Breast epithelium (tissue), 4 donors: ENCODE measurements at places on chromosomes 12 and 14.

GRCh38 chr12:52058631-52059361 is 7.6 kb downstream of the NR4A1 start:
- H3K27me3 ChIP-seq, result no peaks in the 10 kb centered on the region
- H3K27ac ChIP-seq, result no peak overlapping the region

GRCh38 chr12:89960607-89961394 is 252.2 kb upstream of the ATP2B1 start:
- no peaks in the 10 kb centered on the region for H3K27me3 ChIP-seq
- DNase-seq, result no peak
- H3K36me3 ChIP-seq, result no peaks in the 10 kb centered on the region

GRCh38 chr12:121647-122046 is 55.1 kb downstream of the IQSEC3 start:
- no peak for DNase-seq
- H3K36me3 ChIP-seq, result no peaks in the 10 kb centered on the region
- H3K4me3 ChIP-seq, result no peak overlapping the region
- no peak overlapping the region for H3K27ac ChIP-seq
- H3K4me1 ChIP-seq, result no peaks in the 10 kb centered on the region

DNA sequence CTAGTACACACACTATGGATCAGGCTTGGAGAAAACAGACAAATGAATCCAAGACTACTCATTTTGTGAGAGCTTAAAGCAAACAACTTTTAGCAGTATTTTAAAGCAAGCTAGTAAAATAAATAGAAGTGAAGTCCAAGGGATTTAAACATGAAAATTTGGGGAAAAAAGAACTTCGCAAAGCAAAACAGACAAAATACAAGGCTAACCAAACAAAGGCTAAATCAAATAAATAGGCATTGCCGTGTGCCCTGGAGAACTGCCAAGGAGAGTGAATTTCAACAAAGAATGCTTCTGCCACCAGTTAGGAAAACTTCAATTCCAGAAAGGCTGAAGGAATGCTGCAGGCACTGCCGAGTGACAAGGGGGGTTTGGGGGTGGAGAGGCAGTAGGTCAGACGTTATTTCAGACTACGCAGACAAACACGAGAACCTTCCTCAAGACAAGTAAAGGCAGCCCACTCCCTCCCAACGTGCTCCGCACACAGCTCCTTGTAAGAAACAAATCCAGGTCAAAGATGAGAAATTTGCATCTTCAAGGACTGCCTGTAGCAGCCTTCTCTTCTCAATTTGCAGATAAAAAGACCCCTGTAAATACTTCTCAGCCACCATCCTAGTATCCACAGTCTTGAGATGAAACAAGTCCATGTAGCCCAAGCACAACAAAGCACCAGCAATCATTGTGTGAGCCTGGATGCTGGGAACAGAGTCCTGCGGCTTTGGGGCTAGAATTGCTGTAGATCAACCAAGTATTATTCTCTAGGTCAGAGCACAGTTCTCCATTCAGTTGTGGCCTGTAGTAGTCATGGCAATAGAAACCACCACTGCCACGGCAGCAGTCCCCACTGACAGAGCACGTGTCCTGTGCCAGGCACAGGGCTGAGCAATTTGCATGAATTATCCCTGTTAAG is 43.3 kb downstream of the EFCAB11 start:
- no peaks in the 10 kb centered on the region for H3K36me3 ChIP-seq
- H3K27ac ChIP-seq, result no peak overlapping the region
- DNase-seq, result no peak

DNA sequence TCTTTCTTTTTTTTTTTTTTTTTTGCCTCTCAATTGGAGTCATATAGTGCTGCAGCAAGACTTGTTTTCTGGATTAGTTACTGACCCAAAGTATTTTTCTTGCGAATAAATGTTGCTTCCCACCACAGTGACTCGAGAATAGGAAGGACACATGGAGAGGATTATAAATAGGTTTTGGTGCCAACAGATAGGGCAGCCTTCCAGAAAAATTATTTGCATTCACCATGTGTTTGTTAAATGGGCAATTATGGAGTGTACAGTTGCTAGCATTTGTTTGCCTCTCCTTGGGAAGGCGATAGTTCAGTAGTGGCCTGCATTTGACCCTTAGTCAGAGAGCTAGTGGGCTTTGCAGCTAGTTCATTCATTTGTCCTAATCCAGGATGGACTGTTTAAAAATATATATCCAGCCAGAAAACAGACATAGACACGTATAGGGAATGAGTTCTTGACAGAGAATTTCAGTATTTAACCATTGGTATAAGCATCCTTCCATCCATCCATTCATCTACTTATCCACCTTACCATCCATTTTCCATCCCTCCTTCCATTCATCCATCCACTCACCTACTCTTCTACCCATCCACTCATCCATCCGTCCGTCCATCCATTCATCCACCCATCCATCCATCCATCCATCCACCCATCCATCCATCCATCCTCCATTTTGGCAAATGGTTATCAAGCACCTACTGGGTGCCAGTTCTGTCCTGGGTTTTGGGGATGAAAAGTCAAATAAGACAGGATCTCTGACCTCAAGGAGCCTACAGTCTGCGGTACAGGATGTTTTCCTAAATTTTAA is 67.5 kb downstream of the CHST11 start:
- no peak overlapping the region for H3K4me3 ChIP-seq
- no peaks in the 10 kb centered on the region for H3K27me3 ChIP-seq
- H3K27ac ChIP-seq, result no peak overlapping the region
- no peaks in the 10 kb centered on the region for H3K4me1 ChIP-seq
- DNase-seq, result no peak
- H3K36me3 ChIP-seq, result no peaks in the 10 kb centered on the region

DNA sequence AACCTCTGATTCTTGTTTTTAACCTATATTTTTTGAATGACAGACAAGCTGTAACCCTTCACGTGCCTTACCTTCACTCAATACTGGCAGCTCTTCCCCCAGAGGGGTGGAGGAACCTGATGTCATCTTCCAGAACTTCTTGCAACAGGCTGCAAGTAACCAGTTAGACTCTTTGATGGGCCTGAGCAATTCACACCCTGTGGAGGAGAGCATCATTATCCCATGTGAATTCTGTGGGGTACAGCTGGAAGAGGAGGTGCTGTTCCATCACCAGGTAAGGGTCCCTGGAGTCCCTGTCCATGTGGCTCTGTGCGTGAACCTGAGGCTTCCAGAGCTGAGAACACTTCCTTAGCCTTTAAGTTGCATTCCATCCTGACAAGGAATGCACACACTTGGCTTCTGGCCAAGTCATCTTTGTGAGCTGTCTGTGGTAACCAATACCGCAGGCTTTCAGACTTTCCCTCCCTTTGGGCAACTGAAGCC is 22.7 kb downstream of the TRAFD1 start:
- H3K36me3 ChIP-seq, result peaks cover 19% of the 10 kb centered on the region
- no peaks in the 10 kb centered on the region for H3K4me1 ChIP-seq
- no peak for DNase-seq
- no peak overlapping the region for H3K27ac ChIP-seq
- no peaks in the 10 kb centered on the region for H3K27me3 ChIP-seq
- no peak overlapping the region for H3K4me3 ChIP-seq

DNA sequence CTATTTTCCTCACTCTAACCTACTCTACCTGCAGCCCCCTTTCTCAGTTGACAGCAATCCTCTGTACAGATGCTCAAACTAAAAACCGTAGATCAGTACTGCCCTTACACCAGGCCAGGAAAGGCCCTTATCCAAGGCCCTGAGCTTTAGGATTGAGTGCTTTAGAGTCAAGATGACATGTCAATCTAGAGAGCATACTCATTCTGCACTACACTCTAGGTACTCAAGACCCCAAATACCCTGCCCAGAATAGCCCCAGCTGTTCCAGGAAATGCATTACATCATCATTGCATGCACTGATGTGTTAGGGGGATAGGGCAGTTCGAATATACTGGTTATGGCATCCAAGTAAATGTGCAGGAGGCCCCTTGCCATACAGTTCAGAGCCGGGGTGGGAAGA is 3.5 kb upstream of the PHLDA1 start:
- H3K4me3 ChIP-seq, result no peak overlapping the region
- no peaks in the 10 kb centered on the region for H3K36me3 ChIP-seq
- DNase-seq, result no peak
- H3K27me3 ChIP-seq, result no peaks in the 10 kb centered on the region

DNA sequence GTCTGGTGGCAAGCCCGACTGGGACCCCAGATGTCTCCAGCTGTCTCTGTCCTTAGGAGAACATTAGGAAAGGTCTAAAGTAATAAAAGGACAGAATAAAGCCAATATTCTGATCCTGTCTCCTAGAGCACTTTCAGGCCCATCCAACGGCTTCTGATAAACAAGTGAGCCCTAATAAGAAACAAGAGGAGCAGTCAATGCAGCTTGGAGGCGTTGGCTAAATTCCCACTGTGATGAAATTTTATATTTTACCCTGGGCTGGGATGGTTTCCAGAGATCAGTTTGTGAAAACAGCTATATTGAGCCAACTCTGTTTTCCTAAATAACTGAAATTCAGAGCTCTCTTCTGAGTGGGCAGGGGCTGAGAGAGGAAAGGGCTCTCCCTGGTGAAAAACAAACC is 55.5 kb upstream of the SRRM4 start:
- no peaks in the 10 kb centered on the region for H3K27me3 ChIP-seq
- no peak overlapping the region for H3K4me3 ChIP-seq
- no peaks in the 10 kb centered on the region for H3K36me3 ChIP-seq
- no peaks in the 10 kb centered on the region for H3K4me1 ChIP-seq
- no peak for DNase-seq
- H3K27ac ChIP-seq, result peak overlapping the region; percentile 35

DNA sequence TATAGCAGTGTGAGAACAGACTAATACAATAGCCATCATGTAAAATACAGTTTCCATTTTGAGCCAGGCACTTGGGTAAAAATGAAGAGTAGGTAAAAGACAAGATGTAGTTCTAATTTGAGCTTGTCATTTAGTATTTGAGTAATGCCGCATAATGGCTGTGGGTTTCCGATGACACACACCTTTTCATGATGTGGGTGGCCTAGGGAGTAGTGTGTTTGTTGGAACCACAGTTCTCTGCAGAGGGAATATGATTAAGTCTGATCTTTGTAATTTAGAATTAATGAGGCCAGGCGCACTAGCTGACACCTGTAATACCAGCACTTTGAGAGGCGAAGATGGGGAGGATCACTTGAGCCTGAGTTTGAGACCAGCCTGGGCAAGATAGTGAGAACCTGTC is 61.8 kb downstream of the RCOR1 start:
- peaks cover 3% of the 10 kb centered on the region for H3K4me1 ChIP-seq
- DNase-seq, result no peak
- no peaks in the 10 kb centered on the region for H3K27me3 ChIP-seq
- H3K27ac ChIP-seq, result no peak overlapping the region

DNA sequence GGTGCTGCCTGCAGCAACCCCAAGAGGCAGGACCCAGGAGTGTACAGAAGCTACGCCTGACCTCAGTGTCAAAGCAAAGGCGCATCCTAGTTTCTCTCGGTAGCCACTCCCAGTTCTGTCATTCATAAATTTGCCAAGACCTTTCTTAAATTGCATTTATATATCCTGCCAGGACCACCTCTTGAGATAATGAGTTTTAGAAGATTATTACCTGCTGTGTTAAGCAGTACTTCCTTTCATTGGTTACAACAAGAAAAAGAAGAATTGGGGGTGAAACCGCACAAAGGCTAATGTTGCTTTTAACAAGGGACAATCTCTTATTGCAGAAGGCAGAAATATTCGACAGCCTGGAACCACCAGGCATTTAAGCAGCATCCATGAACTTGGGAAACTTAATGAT is 57.8 kb downstream of the CIT start:
- no peak overlapping the region for H3K27ac ChIP-seq
- H3K36me3 ChIP-seq, result no peaks in the 10 kb centered on the region
- no peak for DNase-seq
- H3K4me1 ChIP-seq, result no peaks in the 10 kb centered on the region

GRCh38 chr12:4506430-4506829 is 32.3 kb upstream of the RAD51AP1 start:
- H3K27ac ChIP-seq, result no peak overlapping the region
- no peaks in the 10 kb centered on the region for H3K4me1 ChIP-seq
- peaks cover 8% of the 10 kb centered on the region for H3K36me3 ChIP-seq
- no peaks in the 10 kb centered on the region for H3K27me3 ChIP-seq

GRCh38 chr14:55136885-55137786 is 8.1 kb downstream of the LGALS3 start:
- peak overlapping the region; percentile 24 for H3K4me3 ChIP-seq
- peak overlapping the region; percentile 90 for H3K27ac ChIP-seq
- H3K27me3 ChIP-seq, result no peaks in the 10 kb centered on the region
- peaks cover 11% of the 10 kb centered on the region for H3K4me1 ChIP-seq
- peaks cover 20% of the 10 kb centered on the region for H3K36me3 ChIP-seq

DNA sequence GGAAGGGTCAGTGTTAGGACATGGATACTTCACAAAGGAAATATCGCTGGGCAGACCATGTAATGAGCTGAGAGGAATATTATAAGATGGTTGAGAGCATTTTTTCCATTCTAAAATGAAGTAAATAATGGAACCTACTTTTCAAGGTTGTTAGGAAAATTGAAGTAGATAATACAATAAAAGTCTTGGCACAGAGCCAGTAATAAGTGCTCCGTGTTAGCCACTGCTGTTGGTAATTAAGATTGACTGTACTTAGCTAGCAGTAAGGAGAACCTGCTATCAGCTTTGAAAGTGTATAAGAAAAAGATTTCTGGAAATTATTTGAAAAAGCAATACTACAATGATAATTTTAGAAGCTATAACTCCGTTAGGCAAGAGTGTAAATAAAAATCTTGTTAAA is 77.6 kb downstream of the SCAF11 start:
- no peak overlapping the region for H3K27ac ChIP-seq
- no peaks in the 10 kb centered on the region for H3K4me1 ChIP-seq
- DNase-seq, result no peak

DNA sequence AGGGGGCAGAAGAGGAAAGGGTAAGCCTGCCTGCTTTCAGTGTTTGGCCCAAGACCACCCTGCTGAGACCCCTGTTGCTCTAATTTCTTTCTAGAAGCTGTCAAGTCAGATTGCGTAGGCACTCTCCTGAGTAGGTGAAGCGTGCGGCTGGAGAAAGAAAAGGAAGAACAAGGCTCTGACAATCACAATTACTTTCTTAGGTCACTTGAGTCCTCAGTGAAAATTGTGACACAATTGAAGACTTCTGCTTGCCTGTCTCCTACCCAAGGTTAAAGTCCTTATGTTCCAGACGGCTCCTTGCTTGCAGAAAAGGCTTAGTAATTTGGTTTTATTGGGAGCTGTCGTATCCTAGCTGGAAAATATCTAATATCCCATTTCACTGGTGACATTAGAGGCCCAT is 721 bp upstream of the CTSG start:
- H3K4me1 ChIP-seq, result no peaks in the 10 kb centered on the region
- no peak for DNase-seq
- no peaks in the 10 kb centered on the region for H3K27me3 ChIP-seq
- H3K36me3 ChIP-seq, result no peaks in the 10 kb centered on the region
- H3K27ac ChIP-seq, result no peak overlapping the region
- no peak overlapping the region for H3K4me3 ChIP-seq

DNA sequence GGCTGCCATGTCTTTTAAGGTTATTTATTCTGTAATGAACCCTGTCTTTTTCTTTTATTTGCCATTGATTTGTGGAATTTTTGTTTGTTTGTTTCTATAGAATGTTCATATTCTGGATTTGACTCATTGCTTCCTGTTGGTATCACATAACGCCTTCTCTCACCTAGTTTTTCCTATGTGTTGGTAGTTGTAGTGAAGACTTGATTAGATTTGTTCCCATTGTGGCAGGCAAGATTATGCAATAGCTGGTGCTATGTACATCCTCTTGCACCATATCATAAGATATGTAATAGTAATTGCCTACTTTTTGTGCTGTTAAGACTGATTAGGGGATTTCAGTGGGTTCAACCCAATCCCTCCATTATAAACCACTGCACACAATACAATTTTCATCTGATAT is 3.9 kb upstream of the KRT6B start:
- H3K4me3 ChIP-seq, result no peak overlapping the region
- H3K4me1 ChIP-seq, result peaks cover 5% of the 10 kb centered on the region
- no peaks in the 10 kb centered on the region for H3K36me3 ChIP-seq
- H3K27ac ChIP-seq, result no peak overlapping the region
- H3K27me3 ChIP-seq, result no peaks in the 10 kb centered on the region
- DNase-seq, result no peak
